ENCODE measurements at places on chromosomes 1 and 21. TPM values are rescaled to one million over a fixed set of nuclear protein-coding genes. Genes with fewer than 3 reads are reported as not detected.

FAM163A gene
- total RNA-seq: under 0.01 TPM

GBP4 gene
- 2.6 TPM for total RNA-seq

TRIM67 gene
- total RNA-seq: not detected

FAM43B gene
- not detected for total RNA-seq

CFAP107 gene
- not detected for total RNA-seq

PIK3C2B gene
- total RNA-seq: 1.6 TPM

FALEC gene
- total RNA-seq: 0.18 TPM

AMY1B gene
- total RNA-seq: not detected

SFN gene
- total RNA-seq: 0.28 TPM

TMCO4 gene
- total RNA-seq: 13.2 TPM

LPGAT1 gene
- total RNA-seq: 32.9 TPM

PGBD2 gene
- total RNA-seq: 3.4 TPM

CR1L gene
- not detected for total RNA-seq

LENEP gene
- 0.18 TPM for total RNA-seq

HSD3B1 gene
- not detected for total RNA-seq

LCE1A gene
- total RNA-seq: not detected

RSPO1 gene
- total RNA-seq: 0.74 TPM

CHRM3 gene
- 0.28 TPM for total RNA-seq

LCK gene
- total RNA-seq: not detected

OXCT2 gene
- total RNA-seq: 1.7 TPM

All from smooth muscle cell of bladder (primary cell).